NCI-H2081 (cell line): ENCODE measurements at places on chromosomes 2 and 18.

- DNase-seq, result no peak
Measured at GRCh38 chr18:58911766-58912165, 47.1 kb downstream of the ZNF532 start.

- DNase-seq, result no peak
Measured at GRCh38 chr2:11865805-11866204, 119.4 kb downstream of the LPIN1 start.

- DNase-seq, result no peak
Measured at GRCh38 chr2:168357797-168358472, 98.1 kb upstream of the CERS6 start.

- no peak for DNase-seq
Measured at GRCh38 chr2:101741775-101742520, 44.4 kb downstream of the MAP4K4 start.

- no peak for DNase-seq
Measured at GRCh38 chr2:69863298-69863697, 30.5 kb upstream of the SNRNP27 start.

DNA sequence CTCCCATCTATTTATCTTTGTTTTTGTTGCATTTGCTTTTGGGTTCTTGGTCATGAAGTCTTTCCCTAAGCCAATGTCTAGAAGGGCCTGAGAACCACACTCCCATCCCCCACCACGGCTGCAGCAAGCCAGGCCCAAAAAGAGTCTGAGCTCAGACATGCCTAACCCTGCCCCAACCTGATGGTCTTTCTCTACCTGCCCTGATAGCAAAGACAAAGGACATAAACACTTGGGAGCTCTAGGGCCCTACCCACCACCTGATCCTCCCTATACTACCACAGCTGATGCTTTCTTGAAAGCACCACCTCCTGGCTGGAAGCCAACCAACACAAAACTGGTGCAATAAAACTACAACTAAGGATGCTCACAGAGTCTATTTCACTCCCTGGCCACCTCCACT lies 233.4 kb downstream of the WDR7 start:
- no peak for DNase-seq

- no peak for DNase-seq
Measured at GRCh38 chr2:178377046-178377445, 73.9 kb downstream of the PRKRA start.

- no peak for DNase-seq
Measured at GRCh38 chr2:73614105-73614504, 28.1 kb downstream of the NAT8 start.

- no peak for DNase-seq
Measured at GRCh38 chr2:128600581-128601297, 282.1 kb upstream of the HS6ST1 start.

DNA sequence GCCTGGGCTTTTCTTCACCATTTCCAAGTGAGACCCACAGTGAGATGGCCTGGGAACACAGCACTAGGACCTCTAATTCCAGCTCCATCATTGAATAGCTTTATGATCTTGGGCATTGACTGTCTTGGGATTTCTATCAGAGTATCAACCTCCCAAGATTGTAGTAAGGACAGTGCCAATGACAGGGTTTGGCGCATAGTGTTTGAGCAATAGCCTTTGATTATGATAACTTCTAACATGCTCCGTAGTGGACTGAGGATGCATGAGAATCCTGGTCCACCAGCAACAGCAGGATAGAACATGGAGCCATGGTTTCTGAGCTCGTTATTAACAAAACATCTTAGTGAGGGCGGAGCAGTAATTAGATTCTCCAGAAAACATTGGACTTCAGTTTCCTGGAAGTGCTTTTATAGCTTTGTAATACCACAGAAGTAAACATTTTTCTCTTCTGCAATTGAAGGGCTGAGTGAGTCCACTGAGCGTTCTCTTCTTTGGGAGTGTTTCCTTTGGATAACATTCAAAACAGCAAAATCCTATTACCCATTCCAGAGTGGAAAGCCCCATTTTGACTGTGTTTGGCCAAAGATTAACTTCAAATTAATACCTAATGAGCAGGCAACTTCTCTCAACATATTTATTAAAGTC lies 63.7 kb downstream of the IL1R2 start:
- DNase-seq, result no peak

- peak; percentile 64 for DNase-seq
Measured at GRCh38 chr18:51668101-51668500, 470.6 kb upstream of the MEX3C start.

- DNase-seq, result peak; percentile 60
Measured at GRCh38 chr2:78418021-78418420, 607.5 kb upstream of the REG3G start.

DNA sequence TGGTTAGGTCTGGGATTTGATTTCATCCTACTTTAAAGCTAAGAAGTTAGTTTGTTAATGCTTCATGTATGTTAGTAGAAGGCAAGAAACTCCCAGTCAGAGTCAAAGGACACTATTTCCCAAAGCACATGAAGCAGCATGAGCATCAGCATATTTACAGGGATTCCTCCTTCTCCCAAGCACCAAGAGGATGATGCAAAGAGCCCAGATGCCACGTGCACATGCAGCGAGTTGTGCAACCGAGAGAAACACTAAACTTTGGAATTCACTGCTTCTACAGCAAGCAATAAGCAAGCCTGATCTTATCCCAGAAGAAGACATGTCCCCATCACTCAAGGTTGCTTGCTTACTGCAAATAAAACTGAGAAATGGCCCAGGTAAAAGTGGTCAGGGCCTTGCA lies 32.5 kb downstream of the CPO start:
- DNase-seq, result no peak

DNA sequence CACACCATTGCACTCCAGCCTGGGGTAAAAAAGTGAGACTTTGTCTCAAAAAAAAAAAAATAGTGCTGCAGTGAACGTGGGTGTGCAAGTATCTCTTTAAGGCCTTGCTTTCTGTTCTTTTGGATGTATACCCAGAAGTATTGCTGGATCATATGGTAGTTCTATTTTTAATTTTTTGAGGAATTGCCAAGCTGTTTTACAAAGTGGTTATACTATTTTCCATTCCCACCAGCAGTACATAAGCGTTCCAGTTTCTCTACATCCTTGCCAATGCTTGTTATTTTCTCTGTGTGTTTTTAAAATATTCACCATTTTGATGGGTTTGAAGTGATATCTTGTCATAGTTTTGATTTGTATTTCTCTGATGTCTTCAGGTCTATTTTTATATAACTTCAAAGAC lies 13.1 kb downstream of the ARMC9 start:
- no peak for DNase-seq

- peak; percentile 34 for DNase-seq
Measured at GRCh38 chr2:208556983-208557484, 150.4 kb downstream of the PTH2R start.

- no peak for DNase-seq
Measured at GRCh38 chr2:203732092-203732952, 25.9 kb downstream of the CD28 start.

- no peak for DNase-seq
Measured at GRCh38 chr2:238496756-238497609, 70.3 kb downstream of the ASB1 start.

DNA sequence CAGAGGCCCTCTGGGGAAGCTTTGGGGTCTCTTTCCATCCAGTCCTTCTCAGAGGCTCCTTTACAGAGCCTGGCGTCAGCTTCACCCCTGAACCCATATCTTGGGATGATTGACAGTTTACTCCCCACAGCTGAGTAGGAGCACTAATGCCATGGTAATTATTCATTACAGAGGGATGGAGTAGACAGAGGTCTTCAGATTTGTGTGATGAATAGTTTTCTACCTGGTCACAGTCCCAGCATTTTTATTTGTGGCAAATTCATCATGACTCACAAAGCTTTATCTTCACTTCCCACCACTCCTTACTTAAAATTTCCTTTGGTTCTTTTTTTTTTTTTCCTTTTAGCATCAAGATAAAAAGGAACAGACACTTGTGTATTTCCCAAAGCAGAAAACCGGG lies 104.2 kb downstream of the CCDC85A start:
- DNase-seq, result no peak

GRCh38 chr2:229296016-229296415 lies 24.9 kb upstream of the PID1 start:
- DNase-seq, result no peak

GRCh38 chr2:211367711-211368110 lies 811.3 kb downstream of the CPS1 start:
- no peak for DNase-seq

- DNase-seq, result no peak
Measured at GRCh38 chr18:35467624-35468016, 30.1 kb downstream of the INO80C start.

DNA sequence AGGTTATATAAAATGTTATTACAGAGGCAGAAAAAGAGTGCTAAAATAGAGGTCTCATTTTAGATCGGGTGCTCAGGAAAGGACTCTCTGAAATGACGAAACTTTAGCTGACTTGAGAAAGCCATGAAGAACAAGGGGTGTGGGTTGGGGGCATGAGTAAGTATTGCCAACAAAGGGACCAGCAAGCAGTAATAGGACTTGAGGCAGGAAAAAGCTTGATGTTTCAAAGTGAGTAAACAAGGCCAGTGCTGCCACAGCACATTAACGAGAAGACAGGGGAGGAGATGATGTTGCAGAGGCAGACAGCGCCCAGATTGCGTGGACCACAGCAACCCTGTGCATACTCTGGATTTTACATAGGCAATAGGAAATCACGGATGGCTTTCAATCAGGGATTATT lies 318.8 kb downstream of the ZEB2 start:
- no peak for DNase-seq

- peak; percentile 86 for DNase-seq
Measured at GRCh38 chr2:74002505-74003421, 18.1 kb downstream of the TET3 start.

DNA sequence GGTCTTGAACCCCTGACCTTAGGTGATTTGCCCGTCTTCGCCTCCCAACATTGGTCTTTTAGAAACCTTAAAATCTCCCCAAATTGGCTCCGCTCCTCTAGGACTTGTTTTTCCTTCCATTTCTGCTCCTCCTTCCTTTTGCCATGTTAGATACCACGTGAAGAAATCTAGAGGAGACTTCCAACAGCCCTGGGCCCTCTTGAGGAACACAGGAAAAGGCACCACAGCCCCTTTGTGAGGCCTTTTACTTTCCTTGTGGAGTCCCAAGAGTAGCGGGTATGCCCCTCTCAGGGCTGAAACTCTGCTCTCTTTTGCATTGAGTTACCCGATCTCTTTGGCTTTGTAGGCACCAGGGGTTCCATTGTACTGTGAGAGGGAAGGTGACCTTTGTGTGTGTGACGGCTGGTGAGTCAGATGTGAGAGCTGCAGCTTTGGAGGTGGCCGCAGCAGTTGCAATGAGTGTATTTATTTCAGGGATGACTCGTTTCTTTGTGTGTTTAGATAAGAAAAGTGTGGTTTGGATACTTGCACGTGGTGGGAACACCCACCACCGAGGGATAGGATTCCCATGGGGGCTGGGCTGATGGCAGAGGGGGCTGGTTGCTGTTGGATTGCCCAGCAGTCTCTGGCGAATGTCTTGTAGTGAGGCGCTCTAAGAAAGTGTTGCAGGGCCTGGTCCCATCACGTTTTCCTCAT lies 218.4 kb upstream of the HS6ST1 start:
- DNase-seq, result no peak

DNA sequence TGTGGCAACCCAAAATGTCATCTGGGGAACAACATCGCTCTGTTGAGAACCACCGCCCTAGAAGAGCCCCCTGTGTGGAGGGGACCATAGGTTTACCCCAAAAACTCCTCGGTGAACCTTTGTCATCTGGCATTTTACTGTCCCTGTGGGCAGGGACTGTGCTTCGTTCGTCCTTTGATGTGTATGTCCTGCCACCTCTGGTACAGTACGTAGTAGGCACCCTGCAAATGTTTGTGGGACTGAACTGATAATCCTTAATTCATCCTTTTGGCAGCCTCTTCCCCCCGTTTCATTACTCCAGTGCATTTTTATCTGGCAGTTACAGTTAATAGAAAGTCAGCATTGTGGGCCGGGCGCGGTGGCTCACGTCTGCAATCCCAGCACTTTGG lies 728 bp downstream of the NAPG start:
- no peak for DNase-seq

DNA sequence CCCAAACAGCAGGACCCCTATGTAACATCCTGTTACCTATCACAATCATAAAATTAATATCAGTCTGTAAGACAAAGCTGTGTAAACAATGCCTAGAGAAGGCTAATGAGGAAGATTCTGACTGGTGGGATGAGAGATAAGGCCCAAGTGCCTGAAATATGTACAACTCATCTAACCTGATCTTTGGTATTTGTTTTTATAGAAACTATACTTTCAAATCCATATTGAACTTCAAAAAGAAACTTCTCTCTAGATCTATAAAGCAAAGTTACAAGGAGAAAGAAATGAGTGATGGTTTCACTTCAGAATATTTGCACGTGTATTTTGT lies 36.1 kb upstream of the ITGA4 start:
- DNase-seq, result no peak

DNA sequence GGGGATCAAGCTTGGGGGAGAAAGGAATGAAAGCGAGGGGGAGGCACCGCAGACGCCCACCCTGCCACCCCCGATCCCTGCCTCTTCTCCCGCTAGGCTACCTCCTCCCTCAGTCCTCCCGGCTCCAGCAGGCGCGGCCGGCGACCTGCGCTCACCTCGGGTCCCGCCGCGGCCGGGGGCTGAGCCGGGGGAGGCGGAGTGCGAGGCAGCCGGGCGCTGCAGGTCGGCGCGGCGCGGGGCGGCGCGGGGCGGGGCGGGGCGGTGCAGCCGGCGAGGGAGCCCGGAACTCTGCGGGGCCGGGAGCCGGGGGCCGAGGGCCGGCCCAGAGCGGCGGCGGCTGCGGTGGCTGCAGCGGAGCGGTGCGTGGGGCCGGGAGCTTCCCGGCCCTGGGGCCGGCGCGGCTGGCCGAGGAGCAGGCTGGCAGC lies 477 bp downstream of the ACVR1 start:
- no peak for DNase-seq

DNA sequence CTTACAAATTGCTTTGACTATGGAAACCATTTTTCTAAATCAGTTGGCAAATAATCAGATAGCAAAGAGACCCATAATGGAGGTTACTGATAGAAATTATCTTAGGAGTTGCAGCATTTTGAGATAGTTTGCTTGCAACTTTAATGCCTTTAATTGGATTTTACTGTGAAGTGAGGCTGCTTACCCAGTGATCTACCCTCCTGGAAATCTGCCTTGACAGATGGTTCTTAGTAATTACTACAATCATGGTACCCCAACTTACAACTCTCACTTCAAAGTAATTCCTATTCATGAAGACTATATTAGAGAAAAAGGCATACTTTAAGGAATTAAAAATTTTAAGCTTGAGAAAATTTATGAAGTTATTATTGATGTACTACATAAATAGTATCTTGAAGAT lies 1288.6 kb upstream of the CDH2 start:
- no peak for DNase-seq

DNA sequence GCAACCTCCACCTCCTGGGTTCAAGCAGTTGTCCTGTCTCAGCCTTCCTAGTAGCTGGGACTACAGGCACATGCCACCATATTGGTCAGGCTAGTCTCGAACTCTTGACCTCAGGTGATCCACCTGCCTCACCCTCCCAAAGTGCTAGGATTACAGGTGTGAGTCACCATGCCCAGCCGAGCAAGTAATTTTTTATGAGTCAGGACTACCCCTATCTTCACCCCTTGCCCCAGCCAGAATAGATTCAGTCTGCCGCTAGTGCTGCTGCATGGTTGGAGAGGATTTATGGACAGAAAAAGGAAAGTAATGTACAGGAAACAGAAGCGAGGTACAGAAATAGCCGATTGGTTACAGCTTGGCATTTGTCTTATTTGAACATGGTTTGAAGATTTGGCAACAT lies 48.9 kb downstream of the BMPR2 start:
- DNase-seq, result no peak

GRCh38 chr2:186891185-186891621 lies 42.2 kb upstream of the ZSWIM2 start:
- DNase-seq, result peak; percentile 62

GRCh38 chr2:237210763-237211162 lies 125.1 kb downstream of the COPS8 start:
- no peak for DNase-seq
